ENCODE measurements at places on chromosomes 3 and 15.

GRCh38 chr3:126540951-126541627, 17.1 kb downstream of the CHST13 start:
- DNase-seq = no peak

DNA sequence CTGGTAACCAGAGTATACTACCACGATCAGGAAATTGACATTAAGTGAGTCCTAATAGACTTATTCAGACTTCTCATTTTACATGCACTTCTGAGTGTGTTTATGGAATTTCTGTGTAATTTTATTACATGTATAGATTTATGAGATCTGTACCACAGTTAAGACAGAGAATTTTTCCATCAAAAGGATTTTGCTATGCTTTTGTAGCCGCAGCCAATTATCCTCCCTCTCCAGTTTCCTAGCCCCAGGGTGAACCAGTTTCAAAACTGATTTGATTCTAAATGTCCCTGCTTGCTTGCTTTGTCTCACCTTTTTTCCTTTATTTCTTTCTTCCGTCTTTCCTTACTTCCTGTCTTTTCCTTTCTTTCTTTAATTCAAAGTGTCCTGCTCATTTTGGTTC, 661.2 kb upstream of the BCHE start:
- DNase-seq = no peak

DNA sequence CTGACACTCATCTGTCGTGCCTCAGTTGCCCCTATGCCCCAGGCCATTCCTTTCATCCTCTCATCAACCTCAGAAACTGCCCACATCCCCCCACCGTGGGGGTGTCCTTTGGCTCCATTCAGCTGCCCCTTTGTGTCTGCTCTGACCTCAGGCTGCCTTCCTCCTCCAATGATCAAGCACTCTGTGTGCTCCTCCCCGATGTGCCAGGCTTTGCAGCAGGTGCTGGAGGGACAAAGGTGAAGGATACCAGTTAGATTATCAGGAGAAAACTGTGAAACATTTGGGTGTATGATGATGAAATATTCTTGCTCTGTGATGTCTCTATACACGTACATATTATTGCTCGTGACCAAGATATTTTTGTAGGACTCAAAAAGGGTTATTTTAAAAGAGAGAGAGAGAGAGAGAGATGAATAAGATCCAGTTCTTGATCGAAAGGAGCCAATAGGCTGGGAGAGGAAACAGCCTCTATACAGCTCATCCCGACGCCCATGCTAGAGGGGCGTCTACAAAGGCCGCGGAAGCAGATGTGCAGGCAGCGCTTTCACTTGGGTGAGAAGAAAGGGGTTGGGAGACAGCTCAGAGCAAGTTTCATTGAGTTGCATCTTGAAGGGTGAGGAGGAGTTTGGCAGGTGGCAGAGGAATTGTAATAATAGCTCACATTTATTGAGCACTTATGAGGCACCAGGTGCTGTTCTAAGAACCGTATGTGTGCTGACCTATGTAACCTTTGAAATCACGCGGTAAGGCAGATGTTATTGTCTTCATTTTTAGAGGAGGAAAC, 28.3 kb upstream of the ADCY5 start:
- no peak for DNase-seq

DNA sequence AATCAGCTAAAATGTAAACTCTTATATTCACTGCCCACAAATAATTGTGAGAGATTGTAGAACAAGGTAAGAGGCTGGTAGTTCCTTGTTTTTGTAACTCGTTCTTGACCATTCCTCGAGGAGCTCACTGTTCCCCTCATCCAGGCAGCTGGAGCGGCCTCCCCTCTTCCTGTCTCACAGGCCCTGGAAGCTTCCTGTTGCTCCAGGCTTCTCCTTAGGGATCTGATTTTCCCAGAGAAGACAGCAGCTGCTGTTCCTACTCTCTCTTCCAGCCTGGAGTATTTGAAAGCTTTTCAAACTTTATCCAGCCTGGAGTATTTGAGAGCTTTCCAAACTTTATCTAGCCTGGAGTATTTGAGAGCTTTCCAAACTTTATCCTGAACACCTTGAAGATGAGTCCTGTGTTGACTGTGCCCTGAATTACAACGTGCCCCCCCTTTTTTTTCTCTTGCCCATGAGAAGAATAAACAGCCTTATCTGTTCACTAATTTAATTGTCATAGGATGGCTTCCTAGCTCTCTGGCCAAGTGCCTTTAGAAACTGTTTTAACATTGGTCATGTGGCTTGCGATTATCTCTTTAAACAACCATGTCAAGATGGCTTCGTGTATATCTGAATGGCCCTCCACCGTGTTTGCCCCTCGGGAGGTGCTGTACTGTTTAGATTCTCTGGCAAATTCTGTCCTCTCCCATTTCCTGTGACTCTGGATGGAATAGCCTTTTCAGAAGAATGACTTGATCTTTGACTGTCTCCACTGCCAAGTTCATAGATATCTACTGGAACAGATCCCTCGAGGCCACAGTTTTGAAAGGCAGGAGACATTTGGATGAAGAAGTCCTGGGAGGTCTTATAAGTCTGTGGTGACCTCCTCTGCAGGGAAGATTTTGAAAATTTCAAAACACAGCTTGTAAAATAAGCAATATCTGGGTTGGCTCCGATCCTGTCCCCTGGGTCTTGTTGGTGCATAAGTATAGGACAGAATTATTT, 4.8 kb downstream of the ADAMTSL3 start:
- DNase-seq = no peak

DNA sequence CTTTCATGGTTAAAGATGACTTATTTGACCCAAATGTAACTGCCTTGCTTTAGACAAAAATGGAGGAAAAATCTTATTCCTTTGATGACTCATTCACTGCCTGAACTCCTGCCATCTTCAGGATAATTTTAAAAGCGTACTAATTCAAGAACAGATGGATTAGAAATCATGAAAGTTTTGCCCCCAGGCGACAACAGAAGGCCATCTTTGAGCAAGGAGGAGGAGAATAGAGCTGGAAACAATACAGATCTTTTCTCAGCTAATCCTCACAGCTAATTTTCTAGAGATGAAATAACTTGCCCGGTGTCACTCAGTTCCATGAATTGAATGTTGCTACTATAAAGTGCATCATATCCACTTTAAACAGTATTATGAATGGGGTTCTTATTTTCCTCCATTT, 324.7 kb upstream of the RARB start:
- DNase-seq = no peak

- no peak for DNase-seq
Observed at GRCh38 chr15:80176443-80176842, 23.6 kb downstream of the FAH start.

DNA sequence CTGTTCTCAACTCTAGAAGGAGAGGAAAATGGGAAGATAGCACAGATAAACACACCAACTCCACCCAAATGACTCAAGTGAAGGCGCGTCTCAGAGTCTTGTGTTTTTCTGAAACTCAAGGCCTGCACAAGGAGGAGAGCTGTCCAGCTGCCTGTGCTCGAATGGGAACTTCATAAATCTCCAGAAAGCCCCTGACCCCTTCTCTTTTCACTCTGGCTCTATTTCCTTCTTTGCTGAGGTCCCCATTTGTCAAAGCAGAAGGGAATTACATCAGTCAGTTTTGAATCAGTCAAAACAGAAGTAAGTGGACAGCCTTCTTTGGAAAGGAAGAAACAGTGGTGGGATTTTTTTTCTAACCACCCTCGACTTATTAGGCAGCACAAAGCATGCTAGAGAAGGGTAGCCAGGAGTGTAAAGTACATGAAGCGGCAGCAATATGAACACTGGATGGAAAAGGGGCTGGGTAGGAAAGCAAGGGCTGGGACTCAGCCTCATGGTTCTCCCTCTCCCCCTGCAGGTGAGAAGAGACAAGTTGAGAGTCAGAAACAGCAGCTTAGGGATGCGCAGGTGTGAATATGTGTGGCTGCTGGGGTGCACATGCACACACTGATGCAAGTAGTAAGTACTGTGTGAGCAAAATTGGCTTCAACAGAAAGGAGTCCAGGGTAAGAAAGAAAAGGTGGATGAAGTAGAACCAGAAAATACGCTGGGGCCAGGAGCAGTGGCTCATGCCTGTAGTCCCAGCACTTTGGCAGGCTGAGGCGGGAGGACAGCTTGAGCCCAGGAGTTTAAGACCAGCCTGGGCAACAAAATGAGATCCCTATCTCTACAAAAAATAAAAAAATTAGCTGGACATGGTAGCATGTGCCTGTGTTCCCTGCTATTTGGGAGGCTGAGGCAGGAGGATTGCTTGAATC, 36.6 kb upstream of the MAGEF1 start:
- DNase-seq = no peak
